Mesenteric fat pad (tissue), 1 donor: ENCODE measurements at places on chromosomes 2 and 18. TPM values are rescaled to one million over a fixed set of nuclear protein-coding genes. Genes with fewer than 3 reads are reported as not detected.

- no peak for DNase-seq
Measured at GRCh38 chr2:190802129-190802528, 78.5 kb upstream of the GLS start.

- no peak for DNase-seq
Measured at GRCh38 chr2:45567974-45568789, 42.9 kb downstream of the SRBD1 start.

Gene ANKRD30BL
- not detected for total RNA-seq

GRCh38 chr18:57353940-57354461, 1.6 kb downstream of the ST8SIA3 start:
- no peak for DNase-seq

Gene ZNF892
- 3.6 TPM for total RNA-seq
